Activated naive CD8-positive, alpha-beta T cell treated with anti-CD3 and anti-CD28 coated beads, Interleukin-2, amount 10 ng/mL, durations not matched to agents 7 days and 5 days (primary cell): ENCODE measurements at places on chromosomes 5 and 9.

GRCh38 chr5:71788794-71789193 is 69.7 kb downstream of the CARTPT start:
- DNase-seq, result no peak
- no peak overlapping the region for H3K27ac ChIP-seq
- H3K4me3 ChIP-seq, result no peak overlapping the region
- H3K36me3 ChIP-seq, result no peaks in the 10 kb centered on the region
- peaks cover 9% of the 10 kb centered on the region for H3K27me3 ChIP-seq

DNA sequence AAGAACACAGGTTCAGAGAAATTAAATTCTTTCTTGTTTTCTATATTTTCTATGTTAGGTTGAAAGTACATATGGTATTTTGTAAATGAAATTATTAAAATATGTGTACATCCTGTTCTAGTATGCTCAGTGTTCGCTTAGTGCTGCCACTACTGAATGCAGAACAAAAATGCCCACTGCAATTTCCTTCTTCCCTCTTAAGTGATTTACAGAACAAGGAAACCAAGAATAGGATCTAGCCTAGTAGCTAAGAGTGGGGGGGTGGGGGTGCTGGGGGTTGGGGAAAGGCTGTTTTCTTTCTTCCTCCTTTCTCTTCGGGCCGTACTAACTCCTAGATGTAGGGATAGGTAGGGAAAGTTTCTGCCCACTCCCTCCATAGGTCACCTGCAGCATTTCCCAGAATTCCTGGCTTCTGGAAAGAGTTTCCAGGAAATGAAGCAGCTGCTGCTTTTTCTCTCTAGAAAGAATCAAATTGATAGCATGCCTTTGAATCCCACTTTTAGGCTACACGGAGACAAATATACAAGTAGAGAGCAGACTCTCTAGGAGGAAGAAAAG is 15.7 kb downstream of the SPATA9 start:
- DNase-seq, result no peak
- no peaks in the 10 kb centered on the region for H3K36me3 ChIP-seq
- H3K27me3 ChIP-seq, result peaks cover 11% of the 10 kb centered on the region
- H3K4me3 ChIP-seq, result no peak overlapping the region

DNA sequence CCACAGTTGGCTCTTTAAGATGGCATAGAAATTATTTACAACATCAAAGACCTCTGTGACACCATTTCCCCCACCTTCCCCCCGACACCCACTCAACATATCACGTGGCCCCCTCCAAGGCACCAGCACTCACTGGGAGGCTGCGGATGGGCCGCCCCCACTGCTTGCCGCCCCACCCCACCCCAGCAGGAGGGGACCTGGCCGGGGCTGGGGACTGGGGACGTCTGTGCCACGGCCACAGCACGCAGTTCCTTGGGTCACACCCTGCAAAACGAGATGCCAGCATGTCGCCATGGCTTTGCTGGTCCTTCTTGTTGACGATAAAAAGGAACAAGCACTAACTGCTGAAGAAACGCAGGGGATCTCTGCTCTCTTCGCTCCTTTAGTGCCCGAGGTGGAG is 257.4 kb upstream of the NFIL3 start:
- H3K4me3 ChIP-seq, result no peak overlapping the region
- peaks cover 28% of the 10 kb centered on the region for H3K27me3 ChIP-seq
- no peak overlapping the region for H3K27ac ChIP-seq

GRCh38 chr9:25700430-25700829 is 22.2 kb upstream of the TUSC1 start:
- H3K27ac ChIP-seq, result no peak overlapping the region
- no peaks in the 10 kb centered on the region for H3K4me1 ChIP-seq
- H3K27me3 ChIP-seq, result no peaks in the 10 kb centered on the region
- DNase-seq, result no peak
- H3K4me3 ChIP-seq, result no peak overlapping the region

DNA sequence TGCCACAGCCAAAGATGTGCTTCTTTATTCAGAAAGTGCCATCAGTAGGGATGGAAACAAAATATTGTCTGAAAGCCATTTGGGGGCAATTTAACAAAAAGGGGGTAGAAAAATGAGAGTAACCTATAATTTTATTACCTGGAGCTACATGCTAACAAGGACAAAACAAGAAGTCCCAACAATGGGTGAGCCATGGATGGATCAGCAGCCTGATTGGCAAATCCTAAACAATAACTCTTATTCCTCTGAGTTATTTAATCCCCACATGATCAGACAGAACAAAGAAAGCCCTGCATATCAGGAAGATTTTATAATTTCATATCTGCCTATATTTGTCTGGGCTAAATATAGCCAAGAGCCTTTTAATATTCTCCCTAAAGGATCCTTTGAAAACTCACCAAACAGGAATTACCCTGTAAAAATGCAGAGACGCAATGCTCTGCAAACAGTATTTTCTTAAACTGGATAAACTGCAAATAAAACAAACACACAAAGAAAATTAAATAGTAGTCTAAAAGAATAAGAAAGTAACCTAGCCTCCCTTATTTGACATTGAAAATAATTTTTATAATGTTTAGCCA is 483.4 kb downstream of the ZNF608 start:
- no peak overlapping the region for H3K27ac ChIP-seq
- H3K27me3 ChIP-seq, result no peaks in the 10 kb centered on the region
- no peak for DNase-seq
- H3K36me3 ChIP-seq, result no peaks in the 10 kb centered on the region

DNA sequence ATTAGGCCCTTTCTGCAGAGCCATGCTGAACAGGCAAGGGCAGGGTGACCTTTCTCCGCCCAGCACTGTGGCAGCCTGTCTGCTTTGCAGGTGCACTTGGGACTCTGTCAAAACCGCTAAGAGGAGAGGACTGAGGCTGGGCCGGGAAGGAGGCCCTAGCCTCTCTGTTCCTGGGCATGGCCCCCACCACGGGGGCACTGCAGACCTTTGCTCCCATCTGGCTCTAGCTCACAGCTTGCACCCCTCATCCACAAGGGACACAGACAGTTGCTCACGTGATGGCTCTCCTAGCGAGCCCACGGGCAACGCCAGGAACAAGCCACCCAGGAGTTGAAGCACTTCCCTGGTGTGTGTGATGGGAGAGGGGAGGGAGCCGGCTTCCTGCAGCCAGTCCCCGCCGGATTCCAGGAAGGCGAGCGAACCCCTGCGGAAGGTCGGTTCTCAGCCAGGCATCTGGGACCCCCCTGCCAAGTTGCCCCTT is 43.0 kb upstream of the FCN1 start:
- H3K27ac ChIP-seq, result no peak overlapping the region
- no peaks in the 10 kb centered on the region for H3K4me1 ChIP-seq
- no peak for DNase-seq
- no peaks in the 10 kb centered on the region for H3K36me3 ChIP-seq

DNA sequence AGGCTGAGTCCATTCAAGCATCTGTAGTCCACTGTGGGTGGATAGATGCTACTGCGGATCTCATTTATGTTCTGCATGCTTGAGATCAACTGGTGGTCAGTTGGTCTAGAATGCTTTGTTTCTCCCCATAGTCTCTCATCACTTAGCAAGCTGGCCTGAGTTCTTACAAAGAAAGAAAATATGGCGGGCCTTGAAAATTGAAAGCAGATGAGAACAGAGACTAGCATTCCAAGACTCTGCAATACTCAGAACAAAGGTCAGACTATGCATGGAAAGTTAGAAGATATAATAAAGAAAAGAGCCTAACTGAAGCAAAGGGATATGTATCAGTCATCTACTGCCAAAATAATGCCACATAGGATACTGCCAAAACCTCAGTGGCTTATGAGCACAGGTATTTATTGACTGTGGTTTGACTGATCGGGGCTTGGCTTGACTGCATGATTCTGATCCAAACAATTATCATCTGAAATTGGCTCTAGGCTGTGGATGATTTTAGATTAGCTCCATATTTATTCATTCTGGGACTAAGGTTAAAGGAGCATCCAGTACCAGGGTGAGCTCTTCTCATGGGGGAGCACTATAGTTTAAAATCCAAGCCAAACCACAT is 258.9 kb downstream of the TAF11L14 start:
- H3K36me3 ChIP-seq, result no peaks in the 10 kb centered on the region
- H3K4me1 ChIP-seq, result no peaks in the 10 kb centered on the region
- H3K4me3 ChIP-seq, result no peak overlapping the region
- no peak for DNase-seq

GRCh38 chr5:78221964-78222451 is 72.5 kb downstream of the AP3B1 start:
- H3K27ac ChIP-seq, result no peak overlapping the region
- peaks cover 14% of the 10 kb centered on the region for H3K4me1 ChIP-seq
- no peaks in the 10 kb centered on the region for H3K27me3 ChIP-seq
- H3K36me3 ChIP-seq, result peaks cover 39% of the 10 kb centered on the region

DNA sequence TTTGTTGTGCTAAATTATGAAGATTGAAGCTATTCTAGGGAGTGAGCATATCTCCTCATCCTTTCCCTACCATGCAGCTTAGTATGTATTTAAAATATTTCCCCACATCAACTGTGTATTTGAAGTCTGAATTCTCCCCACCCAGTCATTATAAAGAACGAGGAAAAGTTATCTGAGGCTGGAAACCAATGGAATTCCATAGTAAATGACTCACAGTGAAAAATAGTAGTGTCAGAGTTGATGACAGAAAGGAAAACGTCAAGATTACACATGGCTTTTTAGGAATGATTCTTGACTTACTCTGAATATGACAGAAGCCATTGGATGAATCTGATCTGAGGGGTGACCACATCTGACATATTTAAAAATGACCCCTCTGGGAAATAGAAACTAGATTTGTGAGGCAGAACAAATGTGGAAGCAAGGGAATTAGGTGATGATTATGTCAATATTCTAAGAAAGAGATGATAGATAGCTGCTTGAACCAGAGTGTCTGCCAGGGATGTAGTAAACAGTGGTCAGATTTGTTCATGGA is 1768.9 kb upstream of the CDH9 start:
- no peak overlapping the region for H3K4me3 ChIP-seq
- no peaks in the 10 kb centered on the region for H3K4me1 ChIP-seq
- no peaks in the 10 kb centered on the region for H3K36me3 ChIP-seq
- H3K27ac ChIP-seq, result no peak overlapping the region

GRCh38 chr5:78830528-78831046 is 154.5 kb downstream of the ARSB start:
- H3K36me3 ChIP-seq, result peaks cover 6% of the 10 kb centered on the region
- H3K4me3 ChIP-seq, result no peak overlapping the region
- H3K4me1 ChIP-seq, result no peaks in the 10 kb centered on the region
- H3K27ac ChIP-seq, result no peak overlapping the region
- DNase-seq, result no peak

- no peak for DNase-seq
- H3K4me3 ChIP-seq, result no peak overlapping the region
- H3K27me3 ChIP-seq, result no peaks in the 10 kb centered on the region
- peaks cover 9% of the 10 kb centered on the region for H3K36me3 ChIP-seq
Observed at GRCh38 chr5:136162008-136162407, 29.4 kb downstream of the SMAD5 start.

DNA sequence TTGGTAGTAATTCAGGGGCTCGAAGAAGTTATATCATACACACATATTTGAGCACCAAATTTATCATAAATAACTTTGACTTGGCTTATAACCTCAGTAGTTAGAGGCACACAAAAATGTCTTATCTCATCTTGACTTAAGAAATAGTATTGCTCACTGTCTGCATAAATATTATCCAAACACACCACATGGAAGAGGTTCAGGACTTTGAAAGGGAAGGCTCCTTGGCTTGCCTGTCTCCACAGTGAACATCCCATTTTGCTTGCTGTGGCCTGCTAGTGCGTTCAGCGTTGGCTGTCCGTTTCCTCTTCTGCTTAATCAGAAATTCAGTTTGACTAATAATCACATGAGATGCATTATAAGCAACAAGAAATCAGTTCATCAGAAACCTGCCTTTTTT is 13.9 kb downstream of the GRXCR2 start:
- DNase-seq, result no peak
- no peak overlapping the region for H3K4me3 ChIP-seq
- peaks cover 1% of the 10 kb centered on the region for H3K4me1 ChIP-seq
- peaks cover 10% of the 10 kb centered on the region for H3K27me3 ChIP-seq

DNA sequence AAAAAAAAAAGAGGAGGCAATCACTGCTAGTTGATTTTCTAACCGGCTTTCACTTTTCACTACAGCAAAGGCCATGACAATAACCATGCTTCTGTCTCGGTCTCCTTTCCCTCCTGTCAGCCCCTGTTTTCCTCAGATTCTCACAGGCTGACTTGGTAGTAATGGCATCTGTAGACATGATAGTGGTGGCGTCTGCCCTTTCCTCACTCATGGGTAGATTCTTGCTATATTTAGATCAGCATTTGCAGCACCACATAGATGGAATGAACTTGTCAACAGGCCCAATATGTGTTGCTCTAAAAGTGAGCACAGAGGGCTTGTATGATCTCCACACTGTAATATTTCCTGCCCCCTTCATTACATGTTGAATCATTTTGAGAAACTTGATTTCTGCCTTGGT is 120.3 kb upstream of the FTMT start:
- no peak overlapping the region for H3K27ac ChIP-seq
- no peaks in the 10 kb centered on the region for H3K36me3 ChIP-seq
- no peaks in the 10 kb centered on the region for H3K4me1 ChIP-seq
- no peak for DNase-seq
